ENCODE measurements at places on chromosomes 11 and 22.
A peak's percentile ranks its signal among the peaks of the same experiment; 100 is the strongest.

- no peak for DNase-seq
These were observed 24.3 kb upstream of the GAB2 start for GRCh38 chr11:78441956-78442355.

DNA sequence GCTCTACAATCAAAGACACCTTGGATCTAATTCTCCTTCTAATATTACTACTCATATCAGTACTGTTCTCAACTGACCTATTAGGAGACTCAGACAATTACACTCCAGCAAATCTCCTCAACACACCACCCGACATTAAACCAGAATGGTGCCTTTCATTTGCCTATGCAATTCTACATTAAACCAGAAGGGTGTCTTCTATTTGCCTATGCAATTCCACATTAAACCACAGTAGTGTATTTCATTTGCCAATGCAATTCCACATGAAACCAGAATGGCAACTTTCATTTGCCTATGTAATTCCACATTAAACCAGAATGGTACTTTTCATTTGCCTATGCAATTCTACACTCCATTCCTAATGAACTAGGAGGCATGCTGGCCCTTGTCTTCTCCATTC is 15.3 kb upstream of the APOL3 start:
- DNase-seq: no peak

- no peak for DNase-seq
These were observed 100.0 kb upstream of the SOX6 start for GRCh38 chr11:16456366-16456765.

GRCh38 chr22:21447694-21448402 is 19.3 kb upstream of the TMEM191C start:
- peak; percentile 22 for DNase-seq

GRCh38 chr11:63603180-63603518 is 11.1 kb downstream of the PLAAT3 start:
- DNase-seq: no peak

DNA sequence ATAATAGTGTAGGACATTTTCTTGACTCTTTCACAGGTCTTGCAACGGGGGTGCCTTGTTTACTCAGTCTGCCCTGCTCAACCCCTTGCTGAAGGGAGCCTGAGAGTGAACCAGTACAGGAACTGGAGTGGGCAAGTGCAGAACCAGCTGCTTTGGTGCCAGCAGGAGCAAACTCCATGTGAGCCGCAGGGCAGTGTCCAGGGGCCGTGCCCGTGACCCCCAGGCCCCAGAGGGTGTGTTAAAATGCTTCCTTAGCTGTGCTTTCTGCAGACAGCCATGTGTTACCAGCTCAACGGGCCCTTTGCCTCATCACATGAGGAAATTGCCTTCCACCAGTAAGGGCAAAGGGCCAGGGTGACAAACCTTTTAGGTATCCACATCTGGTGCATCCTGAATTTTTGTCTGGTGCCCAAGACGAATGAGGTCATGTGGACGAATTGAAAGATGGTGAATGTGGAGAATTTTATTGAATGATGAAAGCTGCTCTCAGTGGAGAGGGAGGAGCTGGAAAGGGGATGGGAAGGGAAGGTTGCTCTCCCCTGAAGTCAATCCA is 53.6 kb upstream of the OR5D13 start:
- no peak for DNase-seq

GRCh38 chr11:86703987-86704386 is 31.6 kb upstream of the ME3 start:
- DNase-seq: no peak
